ENCODE measurements at places on chromosomes 16 and 17.

DNA sequence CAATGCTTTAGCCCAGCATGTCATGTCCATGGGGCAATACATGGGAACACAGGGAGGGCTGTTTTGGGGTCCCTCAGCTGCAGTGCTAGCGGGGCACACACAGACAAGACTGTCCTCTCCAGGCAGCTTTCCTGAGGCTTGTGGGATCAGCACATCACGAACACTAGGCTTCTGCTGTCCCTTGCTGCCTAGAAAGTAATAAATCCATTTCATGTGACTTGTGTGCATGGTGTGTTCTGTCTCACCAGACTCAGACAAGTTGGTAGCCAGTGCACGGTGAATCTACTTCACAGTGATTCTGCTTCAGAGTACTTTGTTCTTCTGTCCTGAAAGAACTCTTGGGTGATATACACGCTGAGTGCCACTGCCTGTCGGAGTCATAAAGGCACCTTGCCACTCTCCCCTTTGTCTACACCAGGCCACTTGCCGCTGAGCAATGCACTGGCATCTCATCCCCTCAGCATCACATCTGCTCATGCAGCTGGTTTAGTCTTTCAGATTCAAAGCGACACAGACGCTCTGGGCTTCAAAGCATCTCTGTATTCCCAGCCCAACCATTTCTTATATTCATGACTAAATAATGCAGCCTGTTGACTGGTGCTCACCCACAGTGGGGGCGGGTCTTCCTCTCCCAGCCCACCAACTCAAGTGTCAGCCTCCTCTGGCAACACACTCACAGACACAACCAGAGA is 95.2 kb upstream of the COX10 start:
- no peak for DNase-seq

- DNase-seq: no peak
Measured at GRCh38 chr16:85750146-85750826, 610 bp downstream of the C16orf74 start.

GRCh38 chr16:3004781-3005284 is 7.9 kb upstream of the CLDN9 start:
- DNase-seq: no peak

- DNase-seq: no peak
Measured at GRCh38 chr17:83175822-83176622, 96.6 kb downstream of the METRNL start.

GRCh38 chr17:73228748-73229236 is 32.9 kb downstream of the CPSF4L start:
- no peak for DNase-seq

DNA sequence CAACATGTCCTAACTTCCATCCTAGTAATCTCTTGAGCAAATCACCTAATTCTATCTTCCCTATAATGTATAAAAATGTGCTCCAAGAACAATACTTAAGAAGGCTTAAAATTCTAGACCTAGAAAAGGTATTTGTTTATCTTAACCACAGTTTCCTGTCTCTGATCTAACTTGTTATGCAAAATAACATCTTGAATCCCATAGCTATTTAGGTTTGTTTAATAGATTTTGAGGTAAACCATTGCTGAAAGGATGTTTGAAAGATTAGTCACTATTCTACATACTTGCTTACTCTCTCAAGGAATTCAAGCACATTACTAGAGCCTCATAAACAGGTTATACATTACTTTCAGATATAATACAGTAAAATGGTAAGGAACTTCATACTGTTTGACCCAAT is 13.0 kb downstream of the CA10 start:
- no peak for DNase-seq

DNA sequence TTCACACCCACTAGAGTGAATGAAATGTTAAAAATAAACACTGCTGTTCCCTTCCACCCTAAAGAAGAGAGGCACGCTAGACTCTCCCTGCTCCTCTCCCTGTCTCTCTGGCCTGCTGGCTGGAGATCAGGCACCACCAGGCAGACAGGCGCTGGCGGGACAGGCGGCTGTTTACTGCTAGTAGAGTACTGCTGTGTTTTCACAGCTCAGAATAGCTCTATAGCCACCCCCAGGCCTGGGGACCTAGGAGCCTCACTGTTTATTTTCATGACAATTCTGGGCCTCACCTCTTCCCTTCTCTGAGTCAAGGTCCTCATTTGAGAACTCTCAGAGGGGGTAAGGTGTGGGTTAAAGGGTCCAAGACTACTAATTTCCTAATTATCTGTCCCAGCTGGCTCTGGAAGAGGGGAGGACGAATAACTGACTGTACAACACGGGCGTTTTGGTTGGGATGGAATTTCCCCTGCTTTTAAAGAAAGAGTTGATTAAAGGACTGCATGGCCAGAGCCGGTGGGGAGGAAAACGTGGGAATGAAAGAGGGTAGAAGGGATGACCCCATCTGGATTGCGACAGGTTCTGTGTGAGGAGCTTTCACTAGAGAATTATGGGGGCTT is 9.0 kb upstream of the G6PC1 start:
- DNase-seq: no peak

All from stimulated activated CD8-positive, alpha-beta memory T cell treated with anti-CD3 and anti-CD28 coated beads, Interleukin-2, amount 100 ng/mL, for 1 hour (primary cell).